T-helper 2 cell treated with Interferon-gamma antibody and Interleukin-4, amounts not matched to agents 5 μg/mL and 100 μg/mL, for 36 hours (primary cell): ENCODE measurements at places on chromosomes 12 and 14.

DNA sequence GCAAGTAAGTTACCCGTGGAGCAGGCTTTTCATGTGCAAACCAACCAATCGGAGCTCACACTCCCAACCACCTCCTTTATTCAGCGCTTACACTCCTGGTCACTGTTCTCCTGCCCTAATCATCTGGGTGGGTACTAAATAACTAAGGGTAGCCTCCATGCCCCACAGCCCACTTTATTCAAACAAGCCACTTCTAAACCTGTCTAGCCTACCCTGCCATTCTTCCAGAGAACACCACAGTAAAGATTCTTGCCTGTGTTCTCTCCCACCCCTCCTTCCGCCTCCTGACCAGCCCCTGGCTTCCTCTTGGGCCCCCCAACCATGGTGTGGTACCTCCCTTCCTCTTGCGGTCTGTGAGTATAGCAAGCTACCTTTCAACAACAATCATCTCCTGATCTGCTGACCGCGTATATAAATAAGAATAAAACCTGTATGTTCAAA, 581.9 kb downstream of the VRK1 start:
- peak; percentile 30 for DNase-seq

DNA sequence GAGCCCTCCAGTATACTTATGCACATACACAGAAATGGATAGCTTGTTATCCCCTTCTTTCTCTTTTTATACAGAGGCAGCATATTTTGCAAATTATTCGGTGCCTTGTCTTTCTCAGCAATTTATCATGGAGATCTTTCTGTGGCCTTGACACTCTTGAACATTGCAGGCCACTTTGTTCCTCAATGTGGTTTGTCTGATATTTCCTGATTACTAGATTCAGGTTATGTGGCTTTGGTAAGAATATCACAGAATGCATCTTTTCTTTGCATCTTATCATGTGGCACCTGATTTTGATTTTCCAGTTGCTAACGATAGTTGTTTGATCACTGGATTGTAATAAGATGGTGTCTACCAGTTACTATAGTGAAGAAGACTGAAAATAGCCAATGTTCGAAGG, 7.1 kb upstream of the SNRPF start:
- DNase-seq = no peak

DNA sequence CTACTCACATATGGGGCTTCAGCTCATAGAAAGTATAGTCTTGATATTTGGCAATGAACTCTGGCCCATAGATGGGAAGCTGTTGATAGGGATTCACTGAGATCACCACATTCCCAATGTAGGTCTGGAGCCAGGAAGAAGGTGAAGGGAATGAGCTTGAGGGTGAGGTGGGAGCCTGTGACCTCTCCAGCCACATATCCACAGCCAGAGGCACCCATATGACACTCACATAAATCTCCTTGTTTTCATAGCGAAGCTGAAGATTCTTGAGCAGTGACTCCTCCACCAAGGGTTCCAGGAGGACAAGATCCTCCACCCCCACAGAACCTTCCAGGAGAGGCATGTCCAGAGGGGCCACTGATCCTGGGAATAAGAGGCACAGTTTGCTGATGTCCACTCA, 1.9 kb downstream of the MYO1A start:
- no peak for DNase-seq

DNA sequence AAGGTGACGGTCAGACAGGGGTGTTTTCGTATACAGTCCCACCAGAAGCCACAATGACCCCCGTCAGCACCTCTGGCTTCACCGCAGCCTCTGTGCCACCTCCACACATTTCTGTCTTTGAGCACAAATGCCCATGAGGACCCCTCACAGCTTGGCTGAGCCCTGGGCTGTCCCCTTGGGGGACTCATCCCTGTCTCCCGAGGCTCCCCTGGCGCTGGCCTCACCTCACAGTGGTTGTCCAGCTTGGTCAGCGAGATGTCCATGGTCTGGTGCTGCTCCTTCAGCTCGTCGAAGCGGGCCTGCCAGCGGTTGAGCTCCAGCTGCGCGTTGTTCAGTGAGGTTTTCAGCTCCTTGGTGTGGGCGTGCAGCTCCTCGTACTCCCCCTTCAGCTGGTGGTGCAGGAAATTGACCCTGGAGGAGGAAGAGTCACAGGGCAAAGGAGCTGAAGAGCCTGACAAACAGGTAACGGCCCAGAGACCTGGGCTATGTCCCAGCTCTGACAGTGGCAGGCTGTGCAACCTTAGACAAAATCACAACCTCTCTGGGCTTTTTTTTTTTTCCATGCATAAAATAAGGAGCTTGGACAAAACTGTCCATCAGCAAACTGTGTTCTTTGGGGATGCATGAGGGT, 52.7 kb upstream of the GPR68 start:
- DNase-seq = no peak

DNA sequence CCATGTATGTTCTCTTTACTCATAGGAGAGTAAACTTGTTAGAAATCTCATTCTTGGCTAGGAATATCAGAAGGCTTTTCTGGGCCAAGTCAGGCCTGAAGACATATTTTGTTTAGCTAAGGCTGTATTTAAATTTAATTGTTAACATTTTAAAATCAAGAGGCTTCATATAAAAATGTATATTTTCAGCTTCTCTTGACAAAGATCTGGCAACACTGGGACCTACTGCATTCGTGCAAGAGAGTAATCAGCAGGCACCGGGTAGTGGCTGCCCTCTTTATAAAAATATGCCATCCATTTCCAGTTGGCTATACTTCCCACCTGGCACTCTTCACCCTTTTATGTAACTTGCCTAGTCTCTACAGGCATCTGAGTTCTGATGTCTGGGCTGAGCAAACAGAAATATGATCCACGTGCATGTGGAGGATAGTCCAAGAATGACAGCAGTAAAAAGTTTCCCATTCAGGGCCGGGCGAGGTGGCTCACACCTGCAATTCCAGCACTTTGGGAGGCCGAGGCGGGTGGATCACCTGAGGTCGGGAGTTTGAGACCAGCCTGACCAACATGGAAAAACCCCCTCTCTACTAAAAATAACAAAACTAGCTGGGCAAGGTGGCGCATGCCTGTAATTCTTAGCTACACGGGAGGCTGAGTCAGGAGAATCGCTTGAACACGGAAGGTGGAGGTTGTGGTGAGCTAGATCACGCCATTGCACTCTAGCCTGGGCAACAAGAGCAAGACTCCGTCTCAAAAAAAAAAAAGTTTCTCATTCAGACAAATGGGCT, 2.0 kb upstream of the SOS2 start:
- DNase-seq = peak; percentile 35

DNA sequence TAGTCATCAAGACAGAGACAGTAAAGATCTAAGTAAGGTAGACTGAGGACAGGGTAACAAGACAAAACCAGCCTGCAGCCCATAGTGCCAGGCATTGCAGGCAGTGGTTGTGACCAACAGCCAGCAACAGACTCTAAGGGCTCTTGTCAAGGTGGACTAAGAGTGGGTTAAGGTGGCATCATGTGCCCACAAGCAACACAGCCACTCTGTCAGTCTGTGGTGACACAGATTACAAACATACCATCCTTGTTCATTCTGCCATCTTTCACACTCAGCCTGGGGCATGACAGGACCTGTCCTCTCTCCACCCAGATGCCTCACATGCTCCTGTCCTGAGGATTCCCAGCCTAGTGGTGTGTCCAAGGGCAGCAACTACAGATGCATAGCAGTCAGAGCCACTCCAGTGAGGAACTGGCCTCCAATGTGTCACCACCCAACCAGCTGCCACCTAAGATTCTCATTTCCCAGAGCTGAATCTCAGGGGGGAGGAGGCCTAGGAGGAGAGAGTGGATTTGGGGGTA, 28.3 kb downstream of the VDR start:
- no peak for DNase-seq

DNA sequence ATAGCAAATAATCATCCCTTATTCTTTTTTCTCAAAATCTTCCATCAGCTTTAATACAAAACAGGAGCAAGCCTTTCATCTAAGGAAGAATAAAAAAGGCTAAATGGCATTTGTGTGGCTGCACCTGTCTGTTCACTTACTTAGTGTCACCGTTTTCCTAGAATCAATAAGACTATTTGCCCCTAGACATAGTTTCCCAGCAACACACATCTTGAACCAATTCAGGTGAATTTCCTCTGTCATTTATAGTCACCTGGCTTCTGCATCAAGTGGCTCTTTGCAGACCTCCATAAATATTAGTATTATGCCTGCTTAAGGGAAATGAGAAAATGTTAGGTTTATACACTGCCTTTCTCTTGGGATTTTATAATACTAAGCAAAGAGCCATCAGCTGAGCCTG, 17.4 kb upstream of the GCH1 start:
- no peak for DNase-seq

DNA sequence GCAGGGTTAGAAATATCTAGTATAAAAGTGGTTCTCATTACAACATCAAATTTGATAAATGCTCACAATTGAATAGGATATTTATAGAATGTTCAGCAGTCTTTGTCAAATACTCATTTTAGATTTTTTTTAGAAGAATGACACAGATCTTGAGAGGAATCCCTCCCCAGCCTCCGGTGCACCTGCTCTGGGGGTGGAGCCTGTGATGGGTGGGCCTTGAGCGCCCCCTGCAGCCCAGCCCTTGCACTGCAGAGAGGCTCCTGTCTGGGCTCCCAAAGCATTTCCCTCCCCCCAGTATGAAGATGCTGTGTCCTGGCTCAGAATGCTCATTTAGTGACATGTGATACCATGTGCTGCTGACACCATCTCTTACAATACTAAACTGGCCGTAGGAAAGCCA, 792.3 kb downstream of the TMEM121 start:
- peak; percentile 35 for DNase-seq

- no peak for DNase-seq
These were observed 10.5 kb downstream of the CERS5 start for GRCh38 chr12:50156641-50157040.

GRCh38 chr12:8664228-8664913, 1.7 kb upstream of the MFAP5 start:
- DNase-seq = no peak

DNA sequence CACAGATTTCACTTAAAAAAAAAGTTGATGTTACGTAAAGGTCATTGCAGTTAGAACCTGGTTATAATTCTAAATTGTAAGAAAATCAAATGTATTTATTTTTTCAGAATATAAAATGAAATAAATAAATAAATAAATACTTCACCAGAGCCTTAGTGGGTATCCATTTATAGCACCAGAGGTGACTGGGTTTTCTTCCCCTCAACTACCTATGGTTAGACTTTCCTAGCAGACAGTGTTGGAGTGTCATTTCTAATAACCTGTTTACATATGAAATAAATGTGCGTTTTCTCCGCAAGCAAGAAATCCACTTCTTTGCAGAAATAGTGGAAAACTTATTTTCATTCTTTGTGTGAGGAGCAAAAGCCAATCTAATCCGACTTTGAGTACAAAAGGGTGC, 3.3 kb upstream of the MYF5 start:
- no peak for DNase-seq

- DNase-seq = no peak
These were observed 254.8 kb downstream of the PRKD1 start for GRCh38 chr14:29672831-29673230.

- DNase-seq = no peak
These were observed 112.8 kb downstream of the DAD1 start for GRCh38 chr14:22476005-22476751.

GRCh38 chr12:3795492-3796133, 42.7 kb upstream of the CRACR2A start:
- DNase-seq = no peak

- no peak for DNase-seq
These were observed 571 bp downstream of the CPNE6 start for GRCh38 chr14:24071836-24072430.

DNA sequence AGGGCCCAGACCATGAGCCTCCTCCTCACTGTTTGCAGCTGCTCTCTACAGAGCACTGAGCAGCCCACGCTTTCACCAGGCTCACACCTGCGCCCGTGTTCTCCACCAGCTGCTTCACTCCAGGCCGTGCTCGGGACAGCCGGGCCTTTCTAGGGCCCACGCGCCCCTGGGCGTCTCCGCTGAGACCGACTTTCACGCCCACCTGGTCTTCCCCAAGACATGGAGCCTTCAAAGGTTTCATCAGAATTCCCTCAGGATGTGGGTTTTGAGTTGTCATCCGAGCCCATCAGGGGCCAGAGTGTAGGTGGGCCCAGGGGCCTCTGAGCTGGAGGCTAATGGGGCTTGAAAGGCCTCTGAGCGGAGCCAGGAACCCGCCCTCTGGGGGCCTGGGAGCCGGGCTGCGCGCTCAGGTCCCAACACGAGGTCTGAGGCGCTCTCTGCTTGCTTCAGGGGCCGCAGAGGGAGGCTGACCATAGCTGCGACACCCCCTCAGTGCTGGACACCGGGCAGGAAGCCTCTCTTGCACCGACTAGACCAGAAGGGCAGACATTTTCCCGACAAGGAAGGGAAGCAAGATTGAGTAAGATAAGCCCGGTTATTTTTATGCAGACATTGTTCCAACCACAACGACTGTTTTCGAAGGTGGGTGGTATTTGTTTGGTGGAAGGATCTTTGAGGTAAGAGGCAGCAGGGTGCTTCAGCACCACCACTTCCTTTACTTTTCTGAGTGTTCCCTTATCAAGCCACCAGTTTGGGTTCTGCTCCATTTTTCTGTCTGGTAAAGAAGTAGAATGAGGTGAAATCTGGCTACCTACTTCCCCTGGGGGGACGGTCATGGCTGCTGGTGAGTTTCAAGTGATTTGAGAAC, 125.0 kb upstream of the FUT8 start:
- DNase-seq = peak; percentile 76

- no peak for DNase-seq
These were observed 2.2 kb downstream of the PTPRR start for GRCh38 chr12:70918321-70918720.

DNA sequence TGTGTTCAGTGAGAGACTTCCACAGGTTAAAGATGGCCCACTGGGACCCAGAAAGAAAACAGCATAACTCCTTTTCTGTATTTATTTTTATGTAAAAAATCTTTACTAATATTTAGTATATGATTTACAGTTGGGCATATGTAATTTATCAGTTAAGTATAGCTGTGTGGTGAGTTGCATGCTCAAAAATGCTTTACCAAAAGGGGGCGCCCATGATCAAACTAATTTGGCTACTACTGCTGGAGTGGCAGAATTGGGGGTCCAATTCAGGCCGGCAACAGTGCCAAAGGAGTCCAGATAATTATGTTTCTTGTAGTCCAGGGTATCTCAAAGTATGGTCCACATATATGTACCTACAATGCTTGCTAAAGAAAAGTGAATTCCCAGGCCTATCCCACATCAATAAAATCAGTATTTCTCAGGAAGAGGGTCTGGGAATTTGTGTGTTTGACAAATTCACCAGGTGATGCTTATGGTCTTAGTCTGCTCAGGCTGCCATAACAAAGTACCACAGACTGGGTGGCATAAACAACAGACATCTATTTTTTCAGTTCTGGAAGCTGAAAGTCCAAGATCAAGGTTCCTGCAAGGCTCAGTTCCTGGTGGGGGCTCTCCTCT, 152.0 kb downstream of the KTN1 start:
- DNase-seq = peak; percentile 8

DNA sequence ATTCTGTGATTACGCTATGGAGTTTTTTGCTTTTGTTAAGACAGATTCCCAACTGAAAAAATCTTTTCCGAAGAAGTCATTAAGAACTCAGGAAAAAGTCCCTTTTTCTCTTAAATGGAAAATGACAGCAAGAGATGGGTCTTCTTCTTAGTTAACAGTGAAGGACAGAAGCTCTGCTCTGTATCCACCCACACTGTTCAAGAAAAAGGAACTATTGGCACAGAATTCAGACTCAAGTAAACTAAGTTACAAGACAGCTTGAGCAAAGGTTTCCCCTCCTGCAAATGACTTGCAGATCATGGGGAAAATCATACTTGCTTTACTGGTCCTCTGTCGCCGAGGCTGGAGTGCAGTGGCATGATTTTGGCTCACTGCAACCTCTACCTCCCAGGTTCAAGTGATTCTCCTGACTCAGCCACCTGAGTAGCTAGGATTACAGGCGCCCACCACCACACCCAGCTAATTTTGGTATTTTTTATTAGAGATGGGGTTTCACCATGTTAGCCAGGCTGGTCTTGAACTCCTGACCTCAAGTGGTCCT, 137.1 kb upstream of the AEBP2 start:
- DNase-seq = no peak
